ENCODE measurements at places on chromosomes 5 and 9. TPM values are rescaled to one million over a fixed set of nuclear protein-coding genes. Genes with fewer than 3 reads are reported as not detected.
A peak's percentile ranks its signal among the peaks of the same experiment; 100 is the strongest.

PLAC8L1 gene
- 0.36 TPM for total RNA-seq

ITK gene
- total RNA-seq = 340 TPM

S1PR3 gene
- total RNA-seq = 1.4 TPM

IL7R gene
- total RNA-seq = 144 TPM

CCNO gene
- not detected for total RNA-seq

IRX2 gene
- total RNA-seq = not detected

FOXD4L3 gene
- total RNA-seq = not detected

FAM81B gene
- not detected for total RNA-seq

ARHGEF28 gene
- total RNA-seq = not detected

EIF4E1B gene
- not detected for total RNA-seq

GPX8 gene
- total RNA-seq = not detected

DNA sequence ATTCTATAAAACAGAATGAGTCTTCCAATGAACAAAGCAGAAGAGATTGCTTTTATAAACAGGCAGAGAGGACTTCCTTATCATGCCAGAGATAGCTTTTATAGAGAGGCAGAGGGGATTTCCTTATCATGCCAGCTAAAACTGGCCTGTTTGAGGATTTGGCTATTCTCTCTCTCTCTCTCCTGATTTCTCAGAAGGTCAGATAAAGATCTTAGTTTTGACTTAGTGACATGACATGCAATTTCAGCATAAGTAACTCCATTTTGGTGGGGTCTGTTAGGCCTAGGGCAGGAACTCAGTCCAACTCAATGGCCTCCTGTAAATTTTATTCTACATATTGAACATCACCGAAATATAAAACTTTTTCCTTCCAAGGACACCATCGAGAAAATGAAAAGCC, 31.5 kb upstream of the DENND4C start:
- no peaks in the 10 kb centered on the region for H3K27me3 ChIP-seq
- no peak overlapping the region for H3K4me3 ChIP-seq
- DNase-seq = no peak

DNA sequence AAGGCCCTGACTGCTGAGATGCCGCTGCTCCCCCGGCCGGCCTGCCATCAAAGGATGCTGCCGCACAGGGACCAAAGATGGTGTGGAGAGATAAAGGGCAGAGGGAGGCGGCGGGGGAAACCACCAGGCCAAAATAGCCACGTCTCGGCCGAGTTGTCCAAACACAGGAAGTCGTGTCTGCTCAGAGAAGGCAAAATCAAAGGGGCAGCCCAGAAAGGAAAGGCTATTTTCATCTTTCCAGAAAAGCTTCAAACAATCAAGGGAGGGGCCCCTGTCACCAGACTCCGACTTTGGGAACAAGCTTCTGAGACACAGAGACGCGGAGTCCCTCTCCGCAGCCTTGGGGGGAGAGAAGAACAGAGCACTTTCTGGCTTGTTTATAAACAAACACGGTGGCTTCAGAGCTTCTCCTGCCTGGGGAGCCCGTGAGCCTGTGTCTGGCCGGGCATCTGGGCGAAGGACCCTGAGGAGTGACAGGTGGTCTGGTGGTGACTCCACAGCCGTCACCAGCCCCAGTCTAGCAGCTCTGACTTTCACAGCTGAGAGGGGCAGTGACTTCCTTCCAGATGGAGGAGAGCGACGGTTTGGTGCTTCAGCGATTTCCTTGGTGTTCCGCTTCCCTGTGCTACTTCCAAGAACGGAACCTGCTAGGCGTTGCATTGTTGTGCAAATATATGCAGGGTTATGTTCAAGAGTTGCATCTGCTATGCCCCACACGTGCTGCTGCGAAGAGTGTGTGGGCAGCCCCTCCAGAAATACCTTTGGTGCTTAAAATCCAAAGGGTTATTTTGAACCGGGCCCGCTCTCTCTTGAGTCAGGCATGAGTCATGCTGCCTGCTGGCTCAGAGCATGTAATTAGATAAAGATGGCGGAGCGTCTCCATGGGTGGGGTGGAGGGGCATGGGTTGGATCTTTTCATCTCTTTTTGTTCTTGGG, 24.0 kb downstream of the ADAMTSL2 start:
- H3K27ac ChIP-seq = no peak overlapping the region
- H3K27me3 ChIP-seq = no peaks in the 10 kb centered on the region
- H3K4me1 ChIP-seq = peaks cover 18% of the 10 kb centered on the region
- H3K4me3 ChIP-seq = no peak overlapping the region
- H3K36me3 ChIP-seq = no peaks in the 10 kb centered on the region
- DNase-seq = peak; percentile 68

- no peak overlapping the region for H3K4me3 ChIP-seq
- DNase-seq = no peak
- no peaks in the 10 kb centered on the region for H3K4me1 ChIP-seq
- no peaks in the 10 kb centered on the region for H3K36me3 ChIP-seq
- no peak overlapping the region for H3K27ac ChIP-seq
Observed at GRCh38 chr5:169331292-169331852, 30.4 kb upstream of the SLIT3 start.

GRCh38 chr9:120235081-120235480, 344.9 kb downstream of the CDK5RAP2 start:
- H3K27ac ChIP-seq = no peak overlapping the region
- no peaks in the 10 kb centered on the region for H3K4me1 ChIP-seq
- no peaks in the 10 kb centered on the region for H3K36me3 ChIP-seq
- DNase-seq = no peak
- no peak overlapping the region for H3K4me3 ChIP-seq

- H3K27me3 ChIP-seq = peaks cover 4% of the 10 kb centered on the region
- no peak for DNase-seq
- no peak overlapping the region for H3K4me3 ChIP-seq
- H3K27ac ChIP-seq = no peak overlapping the region
- H3K4me1 ChIP-seq = no peaks in the 10 kb centered on the region
Observed at GRCh38 chr5:41637424-41637823, 127.0 kb upstream of the PLCXD3 start.

GRCh38 chr5:34813509-34813908, 25.5 kb upstream of the TTC23L start:
- no peaks in the 10 kb centered on the region for H3K27me3 ChIP-seq
- H3K36me3 ChIP-seq = no peaks in the 10 kb centered on the region
- no peak overlapping the region for H3K4me3 ChIP-seq
- DNase-seq = no peak

GRCh38 chr5:98840946-98841345, 67.5 kb downstream of the RGMB start:
- DNase-seq = no peak
- no peak overlapping the region for H3K27ac ChIP-seq
- no peaks in the 10 kb centered on the region for H3K4me1 ChIP-seq
- H3K36me3 ChIP-seq = peaks cover 1% of the 10 kb centered on the region
- peaks cover 2% of the 10 kb centered on the region for H3K27me3 ChIP-seq
- no peak overlapping the region for H3K4me3 ChIP-seq

- no peak overlapping the region for H3K27ac ChIP-seq
- H3K4me3 ChIP-seq = no peak overlapping the region
- no peak for DNase-seq
- no peaks in the 10 kb centered on the region for H3K36me3 ChIP-seq
Observed at GRCh38 chr5:102691434-102691833, 63.7 kb upstream of the PAM start.

DNA sequence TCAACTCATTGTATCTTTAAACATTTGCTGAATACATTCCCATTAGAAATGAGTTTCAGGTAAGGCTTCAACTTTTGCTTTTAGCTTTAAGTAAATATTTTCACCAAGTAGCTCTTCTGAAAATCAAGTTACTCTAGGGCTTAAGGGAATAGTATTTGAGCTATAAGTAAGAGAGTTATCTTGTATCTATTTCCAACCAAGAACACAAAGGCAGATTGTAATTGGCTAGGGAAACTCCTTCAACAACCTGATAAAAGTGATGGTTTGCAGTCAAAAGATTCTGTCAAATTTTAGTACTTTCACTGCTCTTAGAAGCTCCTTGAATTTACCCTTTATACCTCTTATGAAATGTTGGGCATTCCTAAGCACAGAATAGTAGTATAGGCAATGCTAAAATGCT, 13.0 kb downstream of the ELL2 start:
- no peaks in the 10 kb centered on the region for H3K27me3 ChIP-seq
- H3K27ac ChIP-seq = no peak overlapping the region
- no peak for DNase-seq
- H3K4me1 ChIP-seq = peaks cover 19% of the 10 kb centered on the region
- no peak overlapping the region for H3K4me3 ChIP-seq

DNA sequence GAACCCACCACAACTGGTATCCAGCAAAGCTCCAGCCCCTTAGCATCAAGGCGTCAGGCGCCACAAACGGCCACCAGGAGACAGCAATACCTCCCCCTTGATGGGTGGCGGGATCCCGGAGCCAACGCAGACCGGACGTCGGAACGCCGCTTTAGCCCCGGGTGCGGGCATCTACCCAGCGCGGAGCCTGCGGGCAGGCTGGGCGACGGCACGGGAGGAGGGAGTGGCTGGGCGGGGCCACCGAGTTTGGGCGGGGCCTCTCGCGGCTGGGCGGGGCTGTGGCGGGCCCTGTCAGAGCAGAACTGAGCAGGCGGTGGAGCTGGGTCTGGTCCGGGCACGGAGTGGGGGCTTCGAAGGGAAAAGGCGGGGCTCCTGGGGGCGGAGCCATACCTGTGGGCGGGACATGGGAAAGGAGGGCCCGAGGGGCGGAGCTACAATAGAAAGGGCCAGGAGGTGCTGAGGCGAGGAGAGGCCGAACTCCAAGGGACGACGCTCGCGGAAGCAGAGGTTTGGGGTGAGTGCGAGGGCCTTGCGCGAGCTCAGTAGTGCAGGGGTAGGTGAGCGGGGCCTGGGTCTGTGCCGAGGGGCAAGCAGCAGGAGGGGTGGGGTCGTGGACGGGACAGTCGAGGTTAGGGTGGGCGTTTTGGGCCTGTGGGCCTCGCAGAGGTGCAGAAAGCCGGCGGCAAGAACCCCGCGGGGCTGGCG, 40.2 kb upstream of the GARNL3 start:
- H3K4me1 ChIP-seq = peaks cover 28% of the 10 kb centered on the region
- peaks cover 9% of the 10 kb centered on the region for H3K27me3 ChIP-seq
- H3K27ac ChIP-seq = no peak overlapping the region
- DNase-seq = peak; percentile 85

- H3K4me3 ChIP-seq = no peak overlapping the region
- no peaks in the 10 kb centered on the region for H3K4me1 ChIP-seq
- peaks cover 18% of the 10 kb centered on the region for H3K27me3 ChIP-seq
- H3K27ac ChIP-seq = no peak overlapping the region
- no peaks in the 10 kb centered on the region for H3K36me3 ChIP-seq
Observed at GRCh38 chr5:179330186-179330900, 14.9 kb downstream of the ADAMTS2 start.

GRCh38 chr9:86939891-86940290, 7.4 kb downstream of the GAS1 start:
- H3K4me3 ChIP-seq = no peak overlapping the region
- H3K4me1 ChIP-seq = no peaks in the 10 kb centered on the region
- no peak for DNase-seq
- peaks cover 49% of the 10 kb centered on the region for H3K27me3 ChIP-seq
- no peak overlapping the region for H3K27ac ChIP-seq
- no peaks in the 10 kb centered on the region for H3K36me3 ChIP-seq

DNA sequence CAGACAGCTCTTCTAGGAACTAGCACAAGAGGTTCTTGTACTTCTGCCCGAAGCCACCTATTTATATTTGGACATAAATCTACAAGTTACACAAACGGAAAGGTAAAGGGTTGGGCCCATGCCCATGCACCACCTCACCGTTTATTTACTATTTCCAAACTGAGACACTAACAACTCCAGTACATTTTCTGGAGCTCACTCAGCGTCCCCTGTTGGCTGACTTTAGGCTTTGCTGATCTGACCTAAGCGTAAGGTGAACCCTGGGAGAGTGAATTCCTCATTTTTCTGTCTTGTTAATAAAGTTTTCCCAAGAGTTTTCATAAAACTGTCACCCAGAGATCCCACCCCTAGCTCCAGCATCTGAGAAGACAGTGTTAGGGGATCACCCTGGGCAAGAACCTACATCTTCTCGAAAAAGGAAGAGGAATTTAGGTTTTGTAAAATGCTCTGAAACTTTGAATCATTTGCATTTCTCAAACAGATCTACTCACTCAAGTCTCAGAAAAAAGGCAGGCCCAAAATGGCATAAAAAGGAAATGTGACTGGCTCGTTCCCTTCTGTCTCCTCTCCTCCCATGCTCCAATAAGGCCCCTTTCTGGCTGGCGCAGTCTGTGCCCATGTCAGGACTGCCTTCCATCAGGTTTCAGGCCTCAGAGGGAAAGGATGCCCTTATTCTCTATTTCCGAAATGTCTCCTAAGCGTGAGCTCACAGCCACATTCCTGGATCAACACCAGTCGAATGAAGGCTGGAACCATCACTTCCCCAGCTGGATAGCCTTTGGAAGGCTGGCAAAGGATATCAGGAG, 201.3 kb downstream of the FANCC start:
- no peak overlapping the region for H3K4me3 ChIP-seq
- no peaks in the 10 kb centered on the region for H3K4me1 ChIP-seq
- H3K36me3 ChIP-seq = no peaks in the 10 kb centered on the region
- no peak for DNase-seq
- H3K27me3 ChIP-seq = no peaks in the 10 kb centered on the region
- no peak overlapping the region for H3K27ac ChIP-seq

DNA sequence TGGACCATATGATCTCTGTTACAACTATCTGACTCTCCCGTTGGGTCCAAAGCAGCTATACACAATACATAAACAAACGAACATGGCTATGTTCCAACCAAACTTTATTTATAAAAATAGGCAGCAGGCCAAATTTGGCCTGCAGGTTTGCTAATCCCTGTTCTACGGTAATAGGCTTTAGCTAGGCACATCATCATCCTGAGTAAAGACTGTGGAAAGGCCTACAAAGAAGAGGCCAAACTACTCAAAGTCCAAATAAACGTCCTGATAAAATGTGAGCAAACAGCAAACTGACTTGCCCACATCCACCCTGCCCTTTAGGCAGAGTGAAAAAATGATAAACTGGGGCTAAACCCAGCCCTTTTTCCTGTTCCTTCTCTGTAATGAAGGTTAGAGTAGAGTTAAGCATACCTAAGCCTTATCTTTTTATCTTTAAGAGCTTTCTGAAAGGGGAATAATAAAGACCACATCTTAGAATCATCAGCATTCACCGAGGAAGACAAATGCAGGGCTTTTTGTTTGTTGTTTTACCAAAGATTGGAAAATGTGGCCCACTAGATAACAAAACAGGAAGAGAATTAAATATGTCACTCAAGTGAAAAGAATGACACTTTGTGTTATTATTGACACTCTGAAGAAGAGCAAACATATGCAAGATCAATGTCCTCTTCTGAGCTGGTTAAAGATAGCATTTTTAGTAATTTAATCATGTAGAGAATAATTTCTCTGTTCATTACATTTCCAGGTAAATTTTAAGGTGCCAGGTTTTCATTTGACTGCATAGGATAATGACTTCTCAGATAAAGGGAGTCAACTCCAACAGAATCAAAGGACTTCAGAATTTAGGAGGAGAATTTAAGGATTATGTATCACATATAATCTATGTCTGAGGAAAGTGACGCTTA, 160.0 kb upstream of the GNA14 start:
- H3K4me1 ChIP-seq = peaks cover 22% of the 10 kb centered on the region
- DNase-seq = no peak
- H3K4me3 ChIP-seq = no peak overlapping the region
- no peaks in the 10 kb centered on the region for H3K27me3 ChIP-seq
